ENCODE measurements at places on chromosomes 11 and 22.

GRCh38 chr11:89321401-89321800 lies 143.7 kb downstream of the TYR start:
- no peak for DNase-seq

DNA sequence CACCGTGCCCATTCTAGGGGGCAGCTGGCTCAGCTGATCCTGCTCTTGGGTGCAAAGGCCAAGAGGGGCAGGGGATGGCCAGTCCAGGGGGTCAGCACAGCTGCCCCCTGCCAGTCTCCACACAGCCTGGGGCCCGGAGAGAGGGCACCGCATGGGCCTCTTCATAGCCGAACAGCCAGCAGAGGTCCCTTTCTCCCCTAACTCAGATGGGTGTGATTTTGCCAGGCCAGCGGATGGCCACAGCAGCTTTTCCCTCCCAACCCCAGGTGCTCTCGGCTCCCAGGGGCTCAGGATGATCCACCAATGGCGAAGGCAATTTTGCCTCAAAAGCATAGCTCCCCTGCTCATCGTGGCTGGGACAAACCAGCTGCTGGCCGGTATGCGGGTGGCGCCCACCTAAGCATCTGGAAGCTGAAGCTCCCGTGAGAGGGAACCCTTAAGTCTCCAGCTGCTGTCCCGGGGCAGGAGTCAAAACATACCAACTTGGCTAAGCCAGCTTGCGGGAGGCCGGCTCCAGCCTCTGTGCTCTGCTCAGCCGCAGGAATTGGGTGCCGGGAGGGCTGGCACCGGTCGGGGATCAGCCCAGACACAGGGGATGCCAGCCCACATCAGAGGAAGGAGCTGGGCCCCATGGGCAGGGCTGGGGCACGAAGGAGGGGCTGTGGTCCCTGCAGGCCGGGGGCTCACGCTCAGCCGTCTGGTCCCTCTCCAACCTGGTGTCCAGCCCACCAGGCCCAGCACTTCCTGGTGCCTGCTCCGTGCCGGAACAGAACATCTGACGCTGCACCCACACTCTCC lies 30.5 kb upstream of the GNB1L start:
- DNase-seq: no peak

DNA sequence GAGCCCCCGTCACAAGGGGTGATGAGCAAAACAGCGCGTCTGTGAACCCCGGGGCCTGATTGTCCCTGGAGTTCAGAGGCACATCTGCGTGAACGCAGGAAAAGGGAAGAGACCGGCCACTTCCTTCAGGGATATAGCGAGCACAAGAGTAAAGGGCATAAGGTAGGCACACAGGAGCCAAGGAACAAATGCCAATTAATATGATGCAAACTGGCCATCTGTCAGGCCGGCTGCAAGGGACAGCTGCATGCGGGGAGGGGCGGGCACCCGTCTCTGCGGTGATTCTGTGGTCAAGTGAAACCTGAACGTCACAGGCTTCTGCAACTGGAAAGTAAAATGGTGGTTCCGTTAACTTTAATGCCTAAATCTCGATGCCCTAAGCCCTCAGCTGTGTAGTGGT lies 64.7 kb downstream of the TRIM29 start:
- no peak for DNase-seq

DNA sequence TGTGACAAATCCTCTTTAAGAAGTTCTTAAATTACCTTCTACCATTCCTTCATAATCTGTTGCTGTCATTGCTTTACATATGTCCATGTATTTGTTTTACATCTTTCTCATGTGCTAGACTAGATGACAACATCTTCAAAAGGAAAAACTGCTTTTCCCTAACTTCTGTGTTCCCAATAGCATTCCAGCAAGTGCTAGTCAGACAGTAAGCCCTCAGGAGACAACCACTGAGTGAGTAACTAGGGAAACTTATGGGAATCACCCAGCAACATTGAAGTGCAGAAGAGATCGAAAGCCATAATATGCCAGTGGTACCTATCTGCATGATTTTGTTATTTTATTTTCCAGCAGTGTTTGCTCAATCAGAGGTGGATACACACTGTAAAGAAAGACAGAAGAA lies 889.7 kb upstream of the API5 start:
- no peak for DNase-seq

DNA sequence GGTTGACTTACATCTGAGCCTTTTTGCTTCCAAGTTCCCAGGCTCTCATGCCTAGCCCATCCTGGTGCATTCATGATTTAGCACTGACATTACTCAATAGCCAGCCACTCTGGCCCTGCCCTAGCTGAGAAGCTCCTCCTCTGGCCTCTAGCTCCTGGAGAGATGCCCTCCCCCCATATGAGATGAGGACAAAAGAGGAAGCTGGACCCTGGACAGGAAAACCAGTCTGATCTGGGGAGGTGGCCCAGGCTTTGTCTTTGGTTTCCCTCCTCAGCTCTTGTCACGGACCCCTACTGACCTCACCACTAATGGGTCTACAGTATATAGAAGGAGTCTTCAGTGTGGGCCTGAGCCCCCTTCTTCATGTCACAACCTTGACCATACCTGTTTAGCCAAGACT lies 3.0 kb downstream of the RHOG start:
- no peak for DNase-seq

- DNase-seq: no peak
These were observed 1.5 kb downstream of the PRR33 start for GRCh38 chr11:1889941-1890855.

DNA sequence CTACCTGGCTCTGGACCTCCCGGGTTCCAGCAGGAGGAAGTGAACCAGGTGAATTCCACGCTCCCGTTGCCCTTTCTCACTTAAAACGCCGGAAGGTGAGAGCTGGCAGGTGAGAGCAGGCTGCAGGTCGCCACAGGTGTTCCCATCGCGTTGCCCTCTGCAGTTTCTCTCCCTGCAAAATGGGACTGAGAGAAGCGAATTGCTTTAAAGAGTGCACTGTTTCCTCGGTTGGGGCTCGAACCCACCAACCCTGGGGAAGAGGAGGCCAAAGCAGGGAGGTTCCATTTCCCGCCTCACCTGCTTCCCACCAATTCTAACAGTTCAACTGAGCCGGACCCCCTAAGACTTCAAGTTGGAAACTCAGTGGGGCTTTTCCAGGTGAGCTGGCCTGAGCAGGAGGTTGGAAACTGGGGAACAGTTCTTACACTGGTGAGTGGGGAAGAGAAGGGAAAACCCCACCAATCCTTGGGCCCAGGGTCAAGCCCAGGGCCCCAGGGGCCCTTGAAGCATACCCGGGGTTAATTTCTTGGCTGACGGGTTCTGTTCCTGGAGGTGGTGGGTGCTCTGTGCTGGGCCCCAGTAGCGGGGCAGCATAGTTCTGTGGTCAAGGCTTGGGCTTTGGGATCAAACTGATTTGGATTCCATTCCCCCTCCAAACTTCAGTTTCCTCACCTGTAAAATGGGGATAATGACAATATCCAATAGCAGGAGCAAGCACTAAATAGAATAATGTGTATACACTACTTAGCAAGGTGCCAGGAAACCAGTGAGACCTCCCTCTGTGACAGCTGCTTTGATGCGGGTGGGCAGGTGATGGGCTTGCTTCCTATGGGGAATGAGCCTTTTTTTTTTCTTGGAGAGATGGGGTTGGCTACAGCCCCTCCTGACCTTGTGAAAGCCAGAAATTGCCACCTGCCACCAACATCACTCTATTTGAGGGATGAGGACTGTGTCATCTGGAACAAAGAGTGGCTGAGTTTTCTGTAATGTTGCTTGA lies 788 bp downstream of the CD82 start:
- no peak for DNase-seq

- no peak for DNase-seq
These were observed 127.9 kb downstream of the BUD13 start for GRCh38 chr11:116644941-116645305.

GRCh38 chr11:133720951-133721350 lies 124.4 kb downstream of the SPATA19 start:
- DNase-seq: no peak

DNA sequence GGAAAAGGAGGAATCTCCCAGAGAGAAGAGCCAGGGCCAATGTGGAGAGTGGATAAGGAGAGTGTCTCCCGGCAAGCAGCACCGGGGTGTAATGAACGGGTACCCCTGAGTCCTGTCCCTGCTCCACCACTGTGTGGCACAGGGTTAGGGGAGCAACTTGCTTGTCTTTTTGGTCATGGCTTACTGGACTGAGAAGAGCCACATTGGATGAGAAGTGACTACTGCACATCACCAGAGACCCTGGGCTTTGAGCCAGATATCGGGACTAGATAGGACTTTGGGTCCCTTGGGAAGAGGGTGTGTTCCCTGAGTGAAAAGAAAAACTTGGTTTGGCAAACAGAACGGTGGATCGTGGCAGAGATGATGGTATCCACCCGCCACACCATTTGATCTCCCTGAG lies 24.6 kb downstream of the SDHAF2 start:
- DNase-seq: no peak
